HS-27A (cell line): ENCODE measurements at places on chromosomes 3 and 15.

- DNase-seq, result no peak
Measured at GRCh38 chr15:79849789-79850188, 47.0 kb downstream of the MTHFS start.

GRCh38 chr3:152285509-152285908 lies 16.8 kb downstream of the MBNL1 start:
- no peak for DNase-seq

DNA sequence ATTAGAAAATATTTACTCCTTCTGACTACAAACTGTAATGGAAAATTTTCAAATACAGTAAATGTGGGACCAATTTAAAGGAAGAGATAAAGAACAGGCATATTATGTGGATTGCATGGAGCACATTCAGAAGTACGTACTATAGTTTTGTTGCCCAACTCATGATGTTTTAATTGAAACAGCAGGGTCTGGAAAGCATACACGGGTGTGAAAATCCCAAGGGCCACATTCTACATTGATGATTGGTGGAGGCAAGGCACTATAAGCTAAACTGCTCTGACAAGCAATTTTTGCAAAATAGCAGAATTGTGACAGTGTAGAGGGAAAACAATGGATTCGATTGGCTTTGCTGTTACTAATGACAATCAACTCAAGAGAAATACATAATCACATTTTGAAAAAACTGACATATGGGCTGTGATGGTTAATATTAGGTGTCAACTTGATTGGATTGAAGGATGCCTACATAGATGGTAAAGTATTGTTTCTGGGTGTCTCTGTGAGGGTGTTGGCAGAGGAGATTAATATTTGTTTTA lies 458.6 kb downstream of the PYDC2 start:
- no peak for DNase-seq

DNA sequence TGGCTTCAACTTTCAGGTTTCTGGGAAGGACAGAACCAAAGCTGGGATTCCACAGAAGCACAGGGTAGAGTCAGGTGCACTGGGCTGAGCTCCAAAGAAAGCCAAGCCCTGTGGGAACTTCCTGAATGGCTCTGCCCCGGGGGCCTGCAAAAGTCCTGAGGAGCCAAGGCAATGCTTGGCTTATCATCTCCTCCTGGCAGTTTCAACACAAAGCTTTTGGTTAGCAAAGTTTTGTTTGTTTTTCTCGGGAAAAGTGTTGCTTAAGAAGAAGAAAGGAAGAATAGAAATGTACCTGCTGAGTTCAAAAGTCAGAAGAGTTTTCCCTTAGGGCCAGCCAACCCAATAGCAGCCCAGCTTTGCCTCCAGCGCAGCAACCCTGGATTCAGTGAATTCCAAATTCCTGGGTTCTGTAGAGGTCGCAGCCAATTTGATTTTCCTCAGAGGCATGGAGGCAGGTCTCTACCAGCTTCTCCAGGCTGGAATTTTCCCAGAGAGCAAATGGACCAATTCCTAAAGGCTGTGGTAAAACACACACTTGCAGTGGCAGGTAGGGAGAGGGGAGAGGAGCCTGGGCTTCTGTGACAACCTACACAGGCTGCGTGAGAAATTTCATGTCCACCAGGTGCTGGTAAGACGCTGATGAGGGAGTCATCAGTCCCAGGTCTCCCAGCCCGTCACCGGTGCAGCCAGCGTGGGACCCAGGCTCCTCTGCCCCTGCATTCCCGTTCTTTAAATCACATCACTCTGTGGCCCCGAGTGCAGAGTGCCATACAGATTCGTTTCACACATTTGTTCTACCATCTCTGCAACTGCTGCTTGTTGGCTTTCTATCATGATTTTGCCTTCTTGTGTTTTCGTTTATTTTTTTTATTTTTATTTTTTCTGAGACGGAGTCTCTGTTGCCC lies 54.3 kb upstream of the SNRPA1 start:
- no peak for DNase-seq

GRCh38 chr3:128468285-128468790 lies 1.6 kb upstream of the DNAJB8 start:
- no peak for DNase-seq

- DNase-seq, result peak; percentile 75
Measured at GRCh38 chr3:147943265-147943945, 534.2 kb downstream of the ZIC1 start.

DNA sequence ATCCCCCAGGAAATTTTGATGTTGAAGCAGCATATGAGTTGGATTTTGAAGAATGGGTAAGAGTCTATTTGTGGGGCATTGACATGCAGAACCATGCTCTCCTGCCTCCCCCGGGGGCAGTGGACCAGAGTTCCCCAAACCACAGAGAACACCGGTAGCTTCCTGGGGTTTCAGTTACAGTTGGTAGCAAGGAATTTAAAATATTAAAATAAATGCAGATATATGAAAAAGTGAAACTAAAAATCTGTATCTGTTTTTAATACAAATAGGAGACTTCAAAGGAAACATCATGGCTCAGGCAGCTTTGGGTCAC lies 37.4 kb downstream of the SLC9A9 start:
- no peak for DNase-seq

- DNase-seq, result no peak
Measured at GRCh38 chr3:141387516-141387915, 19.2 kb downstream of the ZBTB38 start.
